ENCODE measurements at places on chromosomes 16 and 17.

DNA sequence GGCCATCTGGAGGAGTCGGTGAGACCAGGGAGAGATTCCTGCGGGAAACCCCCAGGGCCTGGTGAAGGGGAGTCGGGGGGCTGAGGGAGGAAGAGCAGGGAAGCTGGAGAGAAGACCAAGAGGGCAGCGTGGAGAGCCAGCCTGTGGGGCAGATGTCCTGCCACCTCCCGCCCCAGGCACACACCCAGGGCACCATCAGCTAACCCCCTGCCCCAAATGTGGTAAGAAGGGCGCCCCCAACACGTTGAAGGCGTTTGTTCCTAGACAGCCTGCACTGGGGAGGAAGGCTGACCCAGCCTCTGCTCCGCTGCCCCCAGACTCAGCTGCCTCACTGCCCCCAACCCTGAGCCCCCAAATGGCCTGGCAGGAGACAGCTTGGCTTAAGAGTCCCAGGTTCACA is 1.3 kb downstream of the BAIAP3 start:
- no peak for DNase-seq

DNA sequence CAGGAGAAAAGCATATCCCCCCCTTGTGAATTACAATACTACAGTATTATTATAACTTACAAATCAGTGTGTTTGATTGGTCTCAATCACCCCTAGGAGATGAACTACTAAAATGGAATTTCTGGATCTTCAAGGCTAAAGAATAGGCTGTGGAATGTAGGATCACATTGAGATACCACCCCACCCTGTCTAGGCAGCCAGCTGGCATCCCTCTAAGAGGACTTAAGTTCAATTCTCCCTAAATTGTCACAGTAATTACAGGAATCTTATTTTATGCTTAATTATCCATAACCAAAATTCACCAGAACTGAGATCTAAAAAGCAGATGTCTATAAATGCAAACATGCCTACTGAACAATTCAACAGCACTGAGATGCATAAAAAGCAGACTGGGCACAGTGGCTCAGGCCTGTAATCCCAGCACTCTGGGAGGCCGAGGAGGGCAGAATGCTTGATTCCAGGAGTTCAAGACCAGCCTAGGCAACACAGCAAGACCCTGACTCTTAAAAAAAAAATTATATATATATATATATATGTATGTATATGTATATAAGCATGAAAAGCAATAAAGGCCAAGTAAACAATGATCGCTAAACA is 12.0 kb downstream of the AP1G1 start:
- no peak for DNase-seq

DNA sequence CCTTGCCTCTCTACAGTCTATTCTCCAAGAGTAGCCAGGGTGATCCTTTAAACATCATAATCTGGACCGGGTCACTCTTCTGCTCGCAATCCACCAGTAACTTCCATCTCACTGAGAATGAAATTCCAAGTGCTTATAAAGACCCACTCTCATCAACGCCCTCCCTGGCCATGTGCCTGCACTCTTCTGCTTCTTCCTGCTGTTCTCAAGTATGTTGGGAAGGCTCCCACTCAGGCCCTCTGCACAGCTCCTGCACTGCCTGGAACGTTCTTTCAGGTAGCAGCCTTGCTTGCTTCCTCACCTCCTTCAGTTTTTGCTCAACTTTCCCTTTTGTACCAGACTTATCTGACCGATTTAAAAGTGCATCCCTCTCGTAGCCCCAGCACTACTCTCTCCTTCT is 44.4 kb downstream of the BRD7 start:
- no peak for DNase-seq

DNA sequence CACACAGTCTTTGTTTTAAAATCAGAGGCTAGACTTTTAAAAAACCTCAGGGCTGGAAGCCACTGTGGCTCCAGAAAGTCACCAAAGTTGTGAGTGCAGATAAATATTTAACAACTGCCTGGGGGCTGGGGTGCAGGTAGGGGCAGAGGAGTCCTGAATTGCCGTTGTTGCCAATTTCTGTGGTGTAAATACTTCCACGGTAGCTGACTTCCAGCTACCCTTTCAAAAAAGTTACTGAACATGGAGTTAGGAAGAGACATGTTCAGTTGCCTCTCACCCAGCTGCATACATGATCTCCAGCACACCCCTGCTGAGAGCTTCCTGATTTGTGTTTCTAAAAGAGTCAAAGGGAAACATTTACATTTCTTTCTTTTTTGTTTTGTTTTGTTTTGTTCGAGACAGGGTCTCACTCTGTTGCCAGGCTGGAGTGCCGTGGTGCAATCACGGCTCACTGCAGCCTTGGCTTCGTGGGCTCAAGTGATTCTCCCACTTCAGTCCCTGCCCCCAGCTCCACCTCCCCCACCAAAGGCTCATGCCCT is 58.7 kb downstream of the PLXDC1 start:
- DNase-seq, result no peak
